ENCODE measurements at places on chromosomes 3 and 15.

DNA sequence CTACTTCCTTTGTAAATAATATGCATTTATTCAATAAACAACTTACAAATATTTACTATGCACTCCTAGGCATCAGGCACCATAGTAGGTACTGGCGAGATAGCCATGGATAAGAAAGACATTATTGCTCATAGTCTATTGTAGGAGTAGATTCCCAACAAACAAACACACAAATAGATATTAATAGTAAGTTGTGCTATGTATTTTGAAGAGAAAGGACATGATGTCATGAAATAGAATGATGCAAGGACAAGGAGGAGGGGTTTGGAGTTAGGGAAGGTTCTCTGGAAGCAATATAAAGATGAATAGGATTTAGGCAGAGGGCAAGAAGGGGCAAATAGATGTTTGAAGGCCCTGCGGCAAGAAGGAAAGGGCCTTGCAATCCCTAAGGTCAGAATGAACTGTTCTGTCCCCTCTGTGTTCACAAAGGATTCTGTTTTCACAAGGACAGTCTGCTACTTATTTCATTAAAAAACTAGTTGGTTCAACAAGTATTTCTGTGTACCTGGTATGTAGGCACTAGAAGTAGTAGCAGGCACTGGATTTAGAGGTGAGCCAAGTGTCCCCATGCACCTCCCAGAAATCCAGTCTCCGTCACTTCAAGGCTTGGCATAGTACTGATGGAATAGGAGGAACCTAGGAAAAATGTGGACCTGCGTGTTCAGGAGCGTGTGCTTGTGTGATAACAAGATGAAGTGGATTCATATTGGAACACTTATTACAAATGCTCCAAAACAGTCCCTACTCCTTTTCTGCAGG is 231.8 kb upstream of the TPRG1 start:
- no peak for DNase-seq

DNA sequence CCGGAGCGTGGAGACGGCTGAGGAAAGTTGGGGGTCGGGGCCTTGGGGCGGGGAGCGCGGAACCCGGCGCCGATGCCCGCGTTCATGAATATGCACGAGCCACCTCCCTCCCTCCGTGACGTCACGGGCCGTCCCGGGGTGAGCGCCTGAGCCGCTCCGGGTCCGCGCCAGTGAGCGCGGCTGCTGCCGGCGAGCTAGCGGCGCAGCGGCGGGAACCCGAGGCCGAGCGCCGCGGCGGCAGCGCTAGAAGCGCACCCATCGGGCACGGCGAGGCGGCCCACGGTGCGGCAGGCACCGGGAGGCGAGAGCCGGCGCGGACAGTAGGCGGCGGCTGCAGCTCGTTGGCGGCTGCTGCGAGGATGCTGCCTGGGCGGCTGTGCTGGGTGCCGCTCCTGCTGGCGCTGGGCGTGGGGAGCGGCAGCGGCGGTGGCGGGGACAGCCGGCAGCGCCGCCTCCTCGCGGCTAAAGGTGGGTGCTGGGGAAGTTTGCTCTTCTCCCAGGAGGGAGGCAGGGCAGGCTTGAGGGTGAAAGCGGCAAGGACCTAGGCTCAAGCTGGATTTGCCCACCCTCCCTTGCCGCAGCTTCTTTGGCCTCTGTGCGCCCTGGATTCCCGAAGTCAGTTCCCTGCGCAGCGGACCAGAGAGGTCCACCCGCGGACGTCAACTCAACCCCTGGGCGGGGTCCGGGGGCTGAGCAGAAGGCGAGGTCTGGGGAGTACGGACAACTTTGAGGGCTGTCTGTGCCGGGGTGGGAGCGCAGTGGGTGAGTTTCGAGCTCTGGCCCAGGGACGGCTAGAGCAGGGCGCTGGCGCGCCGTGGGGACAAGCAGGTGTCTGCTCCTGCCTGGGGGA is at the start of gene CLSTN2:
Gene CLSTN2 (plus strand): TSS at position 170 of the 850 bp plus-strand sequence.
- DNase-seq = peak; percentile 61

DNA sequence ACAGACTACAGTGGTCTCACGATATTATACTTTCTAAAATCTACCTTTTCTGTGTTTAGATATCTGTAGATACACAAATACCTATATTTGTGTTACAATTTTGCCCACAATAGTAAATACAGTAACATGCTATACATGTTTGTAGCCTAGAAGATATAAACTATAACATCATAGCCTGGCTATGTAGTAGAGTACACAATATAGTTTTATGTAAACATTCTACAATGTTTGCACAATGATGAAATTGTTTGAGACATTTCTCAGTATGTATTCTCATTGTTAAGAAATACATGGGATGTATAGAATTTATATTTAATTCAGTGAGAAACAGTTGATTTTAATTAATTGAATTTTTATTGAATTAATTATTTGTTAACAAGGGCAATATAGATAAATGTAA is 1367.0 kb downstream of the OTOL1 start:
- no peak for DNase-seq

- DNase-seq = no peak
Measured at GRCh38 chr3:179179979-179180759, 32.0 kb downstream of the PIK3CA start.

GRCh38 chr3:117019082-117019713 is 309.6 kb downstream of the TUSC7 start:
- peak; percentile 77 for DNase-seq

- no peak for DNase-seq
Measured at GRCh38 chr3:152198665-152199064, 70.1 kb upstream of the MBNL1 start.

GRCh38 chr15:80890341-80891005 is 99.1 kb downstream of the MESD start:
- no peak for DNase-seq

DNA sequence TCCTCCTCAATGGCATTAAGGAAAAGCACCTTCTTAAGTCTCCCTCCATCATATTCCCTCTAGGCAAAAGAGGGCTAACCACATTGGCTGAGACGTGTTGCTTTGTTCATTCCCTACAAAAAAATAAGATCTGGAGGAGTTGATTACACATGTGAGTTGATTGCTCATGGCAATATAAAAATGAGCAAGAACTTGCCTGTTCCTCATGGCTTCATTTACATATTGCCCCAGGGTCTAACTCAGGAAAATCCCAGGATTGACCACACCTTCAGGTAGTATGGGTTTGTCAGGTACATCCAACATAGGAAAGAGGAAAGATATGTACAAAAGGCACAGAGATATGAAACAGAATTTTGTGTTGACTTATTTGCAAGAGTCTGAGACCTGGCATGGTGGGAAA is 35.5 kb downstream of the NFKBIZ start:
- no peak for DNase-seq
